ENCODE measurements at places on chromosomes 5 and 9.
A peak's percentile ranks its signal among the peaks of the same experiment; 100 is the strongest.

DNA sequence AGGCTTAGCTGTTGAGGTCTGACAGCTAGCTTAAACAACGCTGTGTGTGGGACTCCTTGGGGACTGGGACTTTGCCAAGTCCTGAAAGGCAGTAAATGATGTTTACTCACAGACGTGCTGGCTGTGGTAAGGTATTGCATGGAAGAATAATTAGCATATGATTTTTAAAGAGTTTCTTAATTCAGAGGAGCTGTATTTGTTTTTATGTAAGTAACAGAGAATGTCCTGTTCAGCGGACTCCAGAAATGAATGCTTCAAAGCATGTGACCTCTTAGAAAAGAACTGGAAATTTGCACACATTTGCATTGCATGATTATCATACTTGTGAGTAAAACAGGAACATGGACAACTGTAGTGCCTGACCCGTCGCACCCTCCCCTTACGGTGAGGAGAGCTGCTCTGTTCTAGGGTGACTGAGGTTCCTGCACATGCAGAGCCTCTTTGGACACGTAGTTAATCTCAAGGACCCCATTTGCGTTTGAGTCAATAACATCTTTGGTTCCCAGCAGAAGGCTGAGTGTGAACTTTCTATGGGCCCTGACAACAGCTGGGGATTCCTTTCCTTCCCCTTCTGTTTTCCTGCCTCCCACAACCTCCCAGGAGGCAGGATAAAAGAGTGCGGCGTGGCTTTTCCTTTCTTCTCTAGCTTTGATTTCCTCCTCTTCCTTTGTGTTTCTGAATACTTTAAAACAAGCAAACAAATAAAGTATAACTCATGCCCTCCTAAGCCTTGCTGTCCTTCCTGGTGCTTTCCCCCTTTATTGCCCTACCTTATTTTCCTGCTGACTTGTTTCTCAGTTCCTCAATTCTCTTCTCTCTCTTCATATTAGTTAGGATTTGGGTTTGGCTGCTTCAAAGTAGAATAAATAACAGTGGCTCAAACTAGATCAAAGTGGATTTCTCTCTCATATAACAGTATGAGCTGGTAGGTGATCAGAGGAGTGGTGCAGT, 157.2 kb upstream of the CD180 start:
- DNase-seq: no peak

DNA sequence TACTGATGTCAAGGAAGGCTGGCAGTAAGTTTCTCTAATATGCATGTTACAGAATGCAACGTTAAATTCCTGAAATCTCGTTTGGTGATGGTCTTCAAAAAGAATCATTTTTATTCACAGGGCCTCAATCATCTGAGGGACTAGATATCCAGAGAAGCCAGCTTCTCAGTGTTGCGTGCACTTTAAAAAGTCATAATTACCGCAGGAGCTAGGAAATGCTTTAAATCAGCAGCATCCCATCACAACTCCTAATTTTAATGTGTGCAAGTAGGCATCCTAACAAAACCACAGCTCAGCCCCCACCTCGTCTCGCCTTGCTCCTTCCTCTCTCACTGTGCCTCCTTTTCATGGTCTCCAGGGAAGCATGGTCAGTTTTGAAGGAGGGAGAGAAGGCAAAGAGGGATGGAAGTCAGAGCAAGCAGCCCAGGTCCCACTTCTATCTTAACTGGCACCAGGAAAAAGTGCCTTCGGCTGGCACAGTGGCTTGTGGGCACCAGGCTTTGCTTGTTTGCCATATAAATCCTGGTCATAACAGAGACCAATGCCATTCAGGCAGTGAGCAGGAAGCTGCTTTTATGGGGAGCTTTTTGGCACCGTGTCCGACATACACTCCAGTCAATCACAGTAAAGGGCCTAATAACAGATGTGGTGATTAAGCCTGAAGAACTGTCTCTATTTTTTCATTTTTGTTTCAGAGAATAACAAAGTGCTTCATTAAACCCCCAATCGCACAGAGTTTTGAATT, 21.4 kb downstream of the MEGF10 start:
- DNase-seq: no peak

DNA sequence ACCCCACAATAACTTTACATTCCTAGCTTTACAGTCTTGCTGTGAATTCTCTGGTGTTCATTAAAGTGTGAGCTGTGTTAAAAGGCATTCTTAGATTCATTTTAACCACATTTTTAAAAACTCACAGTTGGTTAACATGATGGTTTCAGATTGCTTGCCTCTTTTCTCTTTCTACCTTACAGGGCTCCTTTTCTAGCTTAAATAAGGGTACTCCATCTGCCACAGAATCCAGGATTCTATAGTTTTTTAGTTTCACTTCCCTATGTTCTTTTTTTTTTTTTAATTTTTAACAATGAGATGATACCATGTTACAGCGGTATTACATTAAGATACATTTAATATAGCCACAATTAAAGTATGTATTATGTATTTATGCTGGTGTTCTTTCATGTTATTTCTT, 3.9 kb upstream of the FBXO4 start:
- no peak for DNase-seq

- DNase-seq: no peak
Measured at GRCh38 chr9:121778252-121779225, 127.1 kb downstream of the DAB2IP start.

- no peak for DNase-seq
Measured at GRCh38 chr5:140182803-140183367, 7.9 kb downstream of the CYSTM1 start.

DNA sequence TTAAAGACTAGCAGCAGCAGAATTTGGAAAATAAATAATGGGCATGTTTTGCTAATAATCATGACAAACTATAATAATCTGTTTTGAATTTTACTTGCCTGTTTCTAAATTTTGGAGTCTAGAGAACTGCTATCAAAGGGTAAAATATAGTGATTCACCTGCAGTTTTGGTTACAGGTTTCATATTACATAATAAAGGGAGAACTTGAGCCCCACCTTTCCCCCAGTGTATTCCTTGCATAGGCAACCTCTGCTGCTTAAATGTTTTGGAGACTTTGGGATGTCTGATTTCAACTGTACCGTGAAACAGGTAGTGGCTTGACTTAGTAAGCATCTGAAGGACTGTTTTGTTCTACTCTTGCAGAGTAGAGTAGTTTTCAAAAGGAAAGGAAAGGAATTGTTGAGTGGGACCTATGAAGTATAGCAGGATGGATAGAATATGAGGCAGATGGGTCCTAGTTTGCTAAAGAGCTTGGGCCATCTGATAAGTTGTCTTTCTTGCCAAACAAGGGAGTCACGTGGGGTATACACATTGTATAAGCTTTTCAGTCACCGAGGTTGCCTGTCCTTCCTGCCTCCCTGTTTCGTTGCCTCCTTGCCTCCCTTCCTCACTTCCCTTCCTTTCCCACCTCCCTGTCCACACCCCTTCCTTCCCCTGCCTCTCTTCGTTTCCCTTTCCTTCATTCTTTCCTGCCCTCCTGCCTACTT, 19.1 kb downstream of the CREBRF start:
- no peak for DNase-seq

GRCh38 chr9:91589101-91589553, 165.5 kb upstream of the NFIL3 start:
- no peak for DNase-seq

- DNase-seq: no peak
Measured at GRCh38 chr5:171891595-171891994, 106.0 kb downstream of the SMIM23 start.

DNA sequence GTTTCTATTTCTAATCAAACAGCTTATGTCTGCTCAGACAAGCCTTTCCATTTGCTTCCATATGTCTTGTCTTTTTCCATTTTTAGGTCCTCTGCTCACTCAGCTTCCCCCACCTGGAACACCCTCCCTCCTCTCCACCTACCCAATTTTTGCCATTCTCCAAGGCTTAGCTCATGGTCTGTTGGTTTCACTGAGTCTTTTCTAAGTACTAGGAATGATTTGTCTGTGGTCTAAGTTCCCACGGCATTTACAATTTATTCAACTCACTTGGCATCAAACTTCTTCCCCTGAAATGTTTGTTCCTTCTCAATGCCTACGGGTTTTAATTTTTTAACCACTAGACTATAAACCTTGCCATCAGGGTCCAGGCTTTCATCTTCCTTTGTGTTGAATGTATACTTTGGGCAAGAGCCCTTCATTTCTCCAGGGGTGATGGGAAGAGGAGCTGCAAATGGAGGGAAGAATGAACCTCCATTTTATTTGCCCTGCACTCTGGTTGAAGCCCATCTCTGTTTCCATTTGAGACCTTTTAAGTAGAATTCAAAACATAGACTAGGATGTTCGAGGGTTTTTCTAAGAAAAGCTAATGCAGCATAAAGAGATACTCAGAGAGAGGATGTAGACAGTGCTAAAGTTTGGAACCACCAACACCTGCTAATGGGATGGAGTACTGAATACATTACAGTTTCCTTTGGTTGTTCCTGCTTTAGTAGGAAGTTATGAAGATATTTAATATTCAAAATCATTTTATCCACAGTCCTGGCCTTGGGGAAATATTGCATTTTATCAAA, 104.0 kb downstream of the PTTG1 start:
- no peak for DNase-seq

- DNase-seq: no peak
Measured at GRCh38 chr9:136733611-136734010, 9.1 kb downstream of the LCN10 start.

DNA sequence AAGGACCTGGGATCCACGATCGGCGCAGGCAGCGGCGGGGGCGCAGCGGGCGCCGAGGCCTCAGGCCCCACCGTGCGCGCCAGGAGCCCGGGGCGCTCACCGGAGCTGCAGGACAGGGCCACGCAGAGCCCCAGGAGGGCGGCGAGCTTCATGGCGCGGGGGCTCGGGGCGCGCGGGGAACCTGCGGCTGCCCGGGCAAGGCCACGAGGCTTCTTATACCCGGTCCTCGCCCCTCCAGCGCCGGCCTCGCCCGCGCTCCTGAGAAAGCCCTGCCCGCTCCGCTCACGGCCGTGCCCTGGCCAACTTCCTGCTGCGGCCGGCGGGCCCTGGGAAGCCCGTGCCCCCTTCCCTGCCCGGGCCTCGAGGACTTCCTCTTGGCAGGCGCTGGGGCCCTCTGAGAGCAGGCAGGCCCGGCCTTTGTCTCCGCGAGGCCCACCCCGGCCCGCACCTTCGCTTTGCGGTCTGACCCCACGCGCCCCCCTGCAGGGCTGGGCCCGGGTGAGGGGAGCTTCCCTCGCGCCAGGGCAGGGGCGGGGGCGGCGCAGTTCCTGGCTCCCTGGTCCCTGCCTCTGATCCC, at the start of gene SCGB3A1:
SCGB3A1 (minus strand) TSS at position 189 of the 577 bp plus-strand sequence; CDS start at position 152, 37 bp downstream.
- no peak for DNase-seq

DNA sequence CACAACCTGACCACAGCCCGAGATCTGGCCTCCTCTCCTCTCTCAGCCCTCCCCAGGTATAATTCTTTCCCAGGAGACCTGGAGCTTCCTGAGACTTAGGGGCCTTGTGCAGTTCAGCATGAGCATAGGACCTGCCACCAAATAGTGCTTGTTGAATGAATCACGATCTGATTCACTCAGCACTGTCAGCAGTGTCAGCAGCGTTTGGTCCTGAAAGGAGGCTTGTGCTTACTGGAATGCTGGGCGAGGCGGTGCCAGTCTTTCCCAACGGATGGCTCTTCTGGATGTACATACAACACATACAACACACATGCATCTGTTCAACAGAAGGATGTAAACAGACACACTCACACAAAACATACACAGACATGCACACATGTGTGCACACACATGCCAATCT, 173.3 kb downstream of the COL23A1 start:
- DNase-seq: no peak

- peak; percentile 40 for DNase-seq
Measured at GRCh38 chr9:133135146-133135745, 14.2 kb upstream of the RALGDS start.

GRCh38 chr9:95189251-95190098, 128.0 kb downstream of the FANCC start:
- no peak for DNase-seq

GRCh38 chr5:124973661-124974060, 227.2 kb upstream of the ZNF608 start:
- DNase-seq: no peak

DNA sequence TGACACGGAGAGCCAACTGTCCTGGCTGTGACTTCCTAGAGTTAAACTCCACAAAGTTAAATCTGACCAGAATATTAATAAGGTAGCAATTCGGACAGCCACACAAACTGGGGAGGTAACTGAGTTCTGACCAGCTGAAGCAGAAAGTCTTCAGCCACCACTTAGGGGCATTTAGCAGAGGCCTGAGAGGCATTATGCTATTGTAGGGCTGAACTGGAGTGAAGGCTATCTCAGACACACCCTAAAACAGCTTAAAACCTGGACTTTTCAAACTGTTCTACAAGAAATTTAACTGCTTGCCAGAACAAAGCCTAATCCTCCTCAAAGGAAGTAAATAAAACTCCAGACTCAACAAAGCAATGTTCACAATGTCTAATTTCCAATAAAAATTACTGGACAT, 32.4 kb downstream of the RANBP6 start:
- DNase-seq: no peak

GRCh38 chr5:55919625-55920024, 68.5 kb downstream of the IL31RA start:
- DNase-seq: no peak

DNA sequence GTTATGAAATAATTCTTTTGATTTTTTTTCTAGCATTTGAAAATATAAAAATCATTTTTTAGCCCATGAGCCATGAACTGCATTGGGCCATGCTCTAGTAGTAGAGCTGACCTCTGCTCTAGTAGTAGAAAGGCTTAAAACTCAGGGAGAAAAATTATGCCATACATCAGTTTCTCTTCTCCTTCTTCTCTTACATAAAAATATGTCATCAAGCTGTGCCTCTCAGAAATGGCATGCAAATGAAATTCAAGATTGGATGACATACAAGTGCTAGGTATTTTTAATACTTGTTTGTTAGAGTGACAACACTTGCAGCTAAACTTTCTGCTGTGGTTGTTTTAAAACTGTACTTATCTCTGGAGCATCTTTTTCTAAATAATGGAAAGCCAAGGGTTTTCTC, 42.1 kb upstream of the TMOD1 start:
- no peak for DNase-seq

- DNase-seq: no peak
Measured at GRCh38 chr5:174222891-174223290, 177.4 kb downstream of the NSG2 start.
